ENCODE measurements at places on chromosomes 2 and 18.

DNA sequence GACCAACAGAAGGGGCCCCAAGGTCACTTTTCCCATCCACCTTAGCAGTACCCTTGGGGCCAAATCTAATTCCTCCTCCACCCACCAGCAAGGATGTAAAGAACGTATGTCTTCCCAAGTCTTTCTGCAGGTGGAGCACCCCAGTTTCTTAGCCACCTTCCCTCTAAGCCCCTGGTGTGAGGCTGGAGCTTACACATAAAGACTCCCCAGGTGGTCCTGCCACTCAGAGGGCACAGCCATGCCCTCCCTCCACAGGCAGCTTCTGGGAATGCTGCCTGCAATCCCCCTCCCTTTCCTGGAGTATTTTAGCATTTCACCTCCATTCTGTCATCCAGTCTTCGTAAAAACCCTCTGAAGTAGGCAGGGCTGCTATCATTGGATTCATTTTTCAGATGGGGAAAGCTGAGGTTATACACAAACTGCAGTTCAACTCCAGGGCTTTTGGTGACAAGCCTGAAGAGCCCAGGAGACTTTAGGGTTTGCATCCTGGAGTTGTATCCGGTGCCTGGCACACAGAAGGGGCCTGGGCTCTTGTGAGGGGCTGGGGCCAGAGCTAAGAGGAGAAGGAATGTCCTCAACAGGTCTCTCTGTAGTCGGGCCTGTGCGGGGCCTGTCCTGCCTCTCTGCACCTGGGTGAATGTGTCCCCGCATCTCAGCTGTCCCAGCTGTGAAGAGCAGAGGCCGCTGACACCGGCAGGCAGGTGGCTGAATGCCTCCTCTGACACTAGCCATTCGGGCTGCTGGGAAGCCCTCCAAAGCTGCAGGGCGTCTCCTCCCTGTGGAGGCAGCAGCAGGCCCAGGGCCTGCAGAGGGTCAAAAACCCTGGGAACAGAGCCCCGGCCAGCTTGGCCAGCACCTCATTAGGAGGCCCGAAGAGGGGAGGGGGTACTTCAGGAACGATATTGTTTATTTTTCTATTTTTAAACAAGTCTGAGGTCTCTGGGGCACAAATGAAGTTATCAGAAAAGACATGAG lies 27.6 kb downstream of the CIB4 start:
- no peak for DNase-seq

DNA sequence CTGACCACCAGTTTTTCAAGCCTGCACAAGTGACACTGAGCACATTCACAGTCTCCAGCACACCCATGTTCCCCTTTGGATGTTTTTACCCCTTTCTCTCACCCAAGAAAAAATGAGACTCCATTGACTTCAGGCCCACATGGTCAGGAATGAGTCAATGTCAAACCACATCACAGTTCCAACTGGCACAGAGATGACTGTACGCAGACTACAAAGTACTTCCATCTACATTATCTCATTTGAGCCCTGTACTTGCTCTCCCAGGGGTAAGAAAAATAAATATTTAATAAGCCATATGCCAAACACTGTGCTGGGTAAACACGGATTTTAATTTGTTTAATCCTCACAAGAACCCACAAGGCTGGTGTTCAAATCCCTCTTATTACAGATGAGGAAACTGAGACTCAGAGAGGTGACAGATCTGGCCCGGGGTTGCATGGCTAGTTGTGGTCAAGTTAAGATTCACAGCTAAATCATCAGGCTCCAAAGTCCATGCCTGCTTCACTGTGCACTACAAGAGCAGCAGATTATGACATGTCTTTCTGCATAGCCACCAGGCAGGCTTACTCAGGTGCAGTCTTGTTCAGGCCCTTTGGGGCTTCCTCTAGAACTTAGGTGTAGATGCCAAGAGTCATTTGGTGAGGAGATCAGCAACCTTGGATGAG lies 106.1 kb downstream of the TXNL1 start:
- DNase-seq, result no peak

- no peak for DNase-seq
Observed at GRCh38 chr2:30385327-30385726, 61.7 kb upstream of the LCLAT1 start.

- DNase-seq, result no peak
Observed at GRCh38 chr2:106708209-106708608, 177.8 kb downstream of the ST6GAL2 start.

DNA sequence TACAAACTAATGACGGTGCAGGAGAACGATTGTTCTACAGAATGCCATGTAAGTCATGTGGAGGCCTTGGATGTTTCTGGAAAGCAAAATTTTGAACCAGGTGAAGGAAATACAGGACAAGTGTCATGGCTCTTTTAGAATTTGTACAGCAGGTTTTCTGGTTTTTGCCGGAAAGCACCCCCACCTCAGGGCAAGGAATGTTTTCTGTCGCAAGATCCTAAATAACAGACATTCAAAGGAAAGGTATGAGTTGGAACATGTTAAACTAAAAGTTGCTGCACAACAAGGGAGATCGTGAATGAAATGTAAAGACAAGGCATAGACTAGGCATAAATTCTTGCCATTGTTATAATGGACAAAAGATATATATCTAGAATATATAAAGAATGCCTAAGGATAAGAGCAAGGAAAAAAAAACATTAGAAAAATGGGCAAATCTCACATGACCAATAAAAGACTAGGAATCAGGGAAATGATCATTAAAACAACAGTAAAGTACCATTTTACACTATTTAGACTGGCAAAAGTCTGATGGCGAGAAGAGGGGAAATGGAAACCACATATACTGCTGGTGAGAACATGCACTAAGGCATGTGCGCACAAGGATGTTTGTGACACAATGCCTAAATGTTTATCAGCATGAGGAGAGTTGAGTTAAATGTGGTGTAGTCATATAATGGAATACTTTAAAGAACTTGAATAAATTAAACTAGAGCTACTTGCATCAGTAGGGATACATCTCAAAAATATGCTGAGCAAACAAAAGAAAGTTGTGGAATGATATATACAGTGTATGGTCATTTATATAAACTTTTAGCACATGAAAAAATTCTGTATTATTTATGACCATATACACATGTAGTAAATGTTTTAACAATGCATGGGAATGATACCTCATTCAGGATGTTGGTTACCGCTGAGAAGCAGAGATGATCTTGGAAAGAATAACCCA lies 127.0 kb downstream of the EML6 start:
- DNase-seq, result no peak

DNA sequence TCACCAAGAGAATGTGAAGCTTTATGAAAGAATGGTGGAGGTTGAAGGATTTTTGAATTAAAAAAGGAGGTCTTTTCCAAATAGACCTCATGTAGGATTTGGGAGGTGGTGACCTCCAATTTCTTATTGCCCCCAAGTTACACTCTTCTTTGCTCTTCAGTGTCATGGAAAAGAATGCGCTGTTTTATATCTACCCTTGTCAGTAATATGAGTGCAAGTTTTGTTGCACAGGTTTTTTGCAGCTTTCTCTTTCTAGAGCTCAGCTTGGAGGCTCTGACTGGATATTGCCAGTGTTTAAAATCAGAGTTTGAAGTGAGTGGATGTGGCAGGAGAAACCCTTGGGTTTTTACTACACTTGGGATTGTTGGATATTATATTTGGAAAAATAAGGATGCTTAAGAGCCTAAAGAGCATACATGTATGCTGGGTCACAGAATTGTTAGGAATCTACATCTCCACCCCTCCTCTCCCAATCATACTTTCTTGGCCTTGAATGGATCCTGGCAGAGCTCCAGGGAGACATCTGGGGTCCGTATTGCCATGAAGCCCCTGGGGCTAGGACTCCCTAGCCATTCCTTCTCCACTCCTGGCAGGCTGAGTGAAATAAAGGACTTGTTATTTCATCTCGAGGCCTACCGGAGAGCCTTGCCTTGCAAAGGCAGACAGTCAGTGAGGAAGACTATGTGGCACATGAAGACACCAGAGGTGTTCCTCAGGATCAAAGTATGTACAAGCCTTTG lies 43.8 kb downstream of the APOB start:
- DNase-seq, result no peak

Measured in stimulated activated CD8-positive, alpha-beta memory T cell treated with anti-CD3 and anti-CD28 coated beads, Interleukin-12 subunit alpha, Interleukin-12 subunit beta, amount 100 ng/mL, for 4 hours (primary cell).